ENCODE measurements at places on chromosomes 4 and X.

DNA sequence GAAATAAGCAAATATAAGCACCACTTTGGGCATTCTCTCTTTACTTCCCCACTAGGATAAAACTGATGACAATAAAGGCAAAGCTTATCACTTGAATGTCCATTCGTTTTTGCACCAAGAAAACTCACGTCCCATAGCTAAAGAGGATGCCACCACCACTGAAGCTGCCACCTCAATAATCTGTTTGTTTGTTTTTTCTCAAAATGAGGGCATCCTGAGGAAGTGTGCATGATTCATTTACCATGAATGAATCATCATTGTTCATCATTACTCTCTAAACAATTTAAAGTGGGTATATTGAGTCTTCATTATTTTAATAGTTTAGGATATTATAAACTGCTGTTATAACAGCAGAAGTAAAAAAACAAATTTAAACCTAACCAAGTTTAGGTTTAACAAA is 168.2 kb downstream of the DCTD start:
- DNase-seq = no peak

DNA sequence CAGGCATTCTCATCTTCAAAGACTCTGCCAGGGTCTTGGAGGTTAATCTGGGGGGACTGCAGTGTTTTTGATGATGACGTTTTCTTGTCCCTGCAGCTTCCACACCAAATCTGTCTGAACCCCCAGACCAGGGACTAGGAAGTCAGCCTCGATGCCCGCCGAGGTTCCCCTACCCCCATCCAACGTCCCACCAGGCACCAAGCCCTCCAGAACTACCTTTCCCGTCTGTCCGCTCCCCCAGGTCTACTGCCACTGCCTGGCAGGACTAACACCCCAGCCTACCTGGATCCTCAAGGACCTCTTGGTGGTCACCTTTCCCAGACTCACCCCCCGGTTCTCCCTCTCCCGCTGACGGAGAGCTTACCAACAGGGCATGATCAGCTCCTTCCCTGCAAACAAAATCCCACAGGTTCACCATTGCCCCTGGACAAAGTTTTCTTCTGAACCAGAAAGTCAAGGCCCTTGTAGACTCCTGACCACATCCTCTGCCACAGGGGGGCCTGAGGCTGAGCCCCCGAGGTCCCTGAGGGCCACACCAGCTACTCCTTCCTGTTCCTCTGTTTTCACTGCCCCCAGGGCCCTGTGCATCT is 40.9 kb downstream of the HMX1 start:
- DNase-seq = no peak

DNA sequence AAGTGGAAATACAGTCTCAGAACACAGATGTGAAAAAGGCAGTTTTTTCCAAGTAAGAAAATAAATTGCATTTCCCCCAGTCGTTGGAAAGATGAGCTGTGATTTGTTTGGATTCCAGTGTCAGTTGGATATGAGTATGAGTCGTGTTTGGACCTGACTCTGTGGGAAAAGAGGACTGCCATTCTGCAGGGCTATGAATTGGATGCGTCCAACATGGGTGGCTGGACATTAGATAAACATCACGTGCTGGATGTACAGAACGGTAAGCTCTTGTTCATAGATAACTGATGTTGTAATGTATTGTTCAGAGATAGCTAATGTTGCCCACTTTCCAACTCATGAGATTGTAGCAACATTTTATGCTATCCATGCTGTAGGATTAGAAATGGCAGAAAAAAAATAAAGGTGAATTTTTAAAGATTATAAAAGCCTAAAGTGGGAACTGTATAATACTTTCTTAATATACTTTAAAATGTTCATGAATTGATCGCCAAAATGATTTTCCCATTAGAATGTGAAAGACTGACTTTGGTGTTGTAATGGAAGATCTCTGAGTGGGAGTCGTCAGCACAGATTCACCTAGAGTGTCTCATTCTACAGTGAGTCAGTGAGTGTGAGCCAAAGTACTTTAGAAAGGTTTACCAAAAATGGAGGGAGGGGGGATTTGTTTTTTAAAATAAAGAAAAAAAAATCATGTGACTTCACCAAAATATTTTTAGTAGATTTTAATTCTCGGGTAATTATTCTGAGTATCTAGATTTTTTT is 178.7 kb downstream of the DCTD start:
- DNase-seq = no peak

- no peak for DNase-seq
These were observed 739.3 kb upstream of the NDST4 start for GRCh38 chr4:115852767-115853091.

GRCh38 chr4:1041147-1041935 is 29.9 kb downstream of the FGFRL1 start:
- DNase-seq = no peak

GRCh38 chrX:23134136-23134535 is 134.4 kb downstream of the DDX53 start:
- DNase-seq = no peak

GRCh38 chr4:109195646-109196045 is 106.8 kb downstream of the COL25A1 start:
- DNase-seq = no peak

DNA sequence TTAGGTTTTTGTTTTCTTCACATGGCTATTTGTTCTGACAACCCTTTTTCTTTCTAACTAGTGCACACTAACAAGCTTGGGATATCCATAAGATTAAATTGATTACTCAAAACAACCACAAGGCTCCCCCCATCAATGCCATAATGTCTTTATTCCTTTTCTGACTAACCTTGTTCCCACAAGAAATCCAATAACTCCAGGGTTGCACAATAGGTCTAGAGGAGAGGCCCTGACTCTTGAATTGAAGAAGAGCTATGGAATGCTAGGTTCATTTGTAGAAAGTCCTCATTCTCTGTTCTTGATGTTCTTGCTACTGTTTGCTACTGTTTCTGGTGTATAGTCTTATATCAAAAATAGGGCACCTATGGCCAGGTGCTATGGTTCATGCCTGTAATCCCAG is 71.0 kb downstream of the PRRG1 start:
- no peak for DNase-seq

GRCh38 chr4:83389756-83390505 is 55.3 kb upstream of the HPSE start:
- DNase-seq = no peak
